ENCODE measurements at places on chromosomes 1 and 21.

- DNase-seq = no peak
Measured at GRCh38 chr1:219945795-219946194, 17.4 kb upstream of the SLC30A10 start.

DNA sequence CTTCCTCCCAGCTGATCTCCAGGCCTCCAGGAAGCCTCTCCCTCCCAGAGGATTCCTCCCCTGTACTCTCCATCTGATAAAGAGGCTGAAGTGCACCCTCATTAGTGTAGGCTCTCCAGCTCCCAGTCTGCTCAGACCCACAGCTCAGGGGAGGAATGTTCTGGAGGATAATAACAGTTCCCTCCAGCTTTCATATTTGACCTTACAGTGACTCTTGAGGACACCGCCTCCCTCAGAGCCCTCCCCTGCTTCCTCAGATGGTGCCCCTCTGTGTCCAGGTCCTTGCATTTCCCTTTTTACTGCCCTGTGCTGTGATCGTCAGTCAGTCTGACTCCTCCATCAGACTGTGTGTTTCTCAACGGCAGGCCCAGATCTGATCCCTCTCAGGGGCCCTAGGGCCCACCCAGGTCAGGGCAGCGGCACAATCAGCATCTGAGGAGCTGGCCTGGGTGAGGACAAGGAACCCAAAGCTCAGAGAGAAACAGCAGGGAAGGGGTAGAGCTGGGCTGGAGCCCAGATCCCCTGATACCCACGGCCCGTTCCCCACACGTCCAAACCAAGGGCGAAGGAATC, 1.1 kb upstream of the SHISAL2A start:
- no peak for DNase-seq

- DNase-seq = no peak
Measured at GRCh38 chr1:223738465-223739365, 26.4 kb downstream of the CAPN2 start.

GRCh38 chr1:96722958-96723357, 1.4 kb downstream of the PTBP2 start:
- no peak for DNase-seq

DNA sequence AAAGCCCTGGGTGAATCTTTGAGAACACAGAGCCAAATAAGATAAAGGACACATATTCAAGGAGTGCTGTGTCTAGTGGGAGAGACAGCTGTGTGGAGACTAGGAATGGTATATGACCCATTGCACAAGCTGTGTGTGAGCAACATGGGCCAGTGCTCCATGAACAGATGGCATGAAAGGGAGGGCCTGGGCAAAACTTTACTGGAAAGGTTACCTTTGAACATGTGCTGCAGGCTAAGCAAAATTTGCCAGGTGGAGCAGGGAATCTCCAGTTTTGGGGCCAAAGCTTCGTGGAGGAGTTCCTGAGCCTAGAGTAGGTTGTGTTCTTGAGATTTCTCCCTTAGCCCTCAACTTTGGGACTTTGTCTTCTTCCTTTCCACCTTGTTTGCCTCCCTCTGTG, 446.1 kb upstream of the PROX1 start:
- no peak for DNase-seq

GRCh38 chr1:46619656-46620258, 3.1 kb upstream of the MOB3C start:
- DNase-seq = no peak

DNA sequence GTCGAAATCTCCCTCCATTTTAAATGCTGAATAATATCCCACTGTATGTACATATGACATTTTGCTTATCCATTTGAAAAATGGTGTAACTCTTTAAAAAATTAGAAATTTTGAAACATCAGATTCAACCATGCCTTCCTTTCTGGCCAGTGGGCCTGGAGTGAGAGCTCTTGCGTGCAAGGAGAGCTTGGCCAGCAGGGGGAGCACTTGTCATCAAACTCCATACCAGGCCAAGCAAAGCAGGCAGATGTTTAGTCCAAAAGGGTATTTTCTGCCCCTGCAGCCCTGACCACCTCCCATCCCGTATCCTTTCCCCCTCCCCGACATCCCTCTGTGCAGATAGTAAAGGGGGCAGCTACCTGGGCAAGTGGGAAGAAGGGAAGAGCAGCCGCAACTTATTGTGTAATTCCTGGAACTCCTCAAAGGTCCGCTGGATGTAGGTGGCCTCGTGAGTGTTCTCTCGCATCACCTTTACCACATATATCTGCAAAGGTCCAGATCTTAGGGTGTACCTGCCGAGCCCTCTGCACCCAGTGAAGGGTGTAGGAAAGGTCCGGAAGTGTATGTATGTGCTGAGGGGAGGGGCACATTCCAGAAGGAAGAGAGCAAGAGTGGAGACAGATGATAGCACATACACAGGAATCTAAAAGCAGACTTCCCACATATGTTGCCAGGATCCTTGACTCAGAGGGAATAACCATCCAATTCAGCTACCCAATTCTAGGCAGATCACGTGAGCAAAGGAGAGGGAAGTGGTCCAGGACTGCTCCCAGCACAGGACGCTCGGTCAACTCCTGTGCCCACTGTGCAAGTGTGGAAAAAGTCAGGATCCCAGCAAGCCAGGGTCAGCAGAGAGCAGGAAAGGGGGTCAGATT, 19.9 kb upstream of the PPP1R15B start:
- peak; percentile 61 for DNase-seq

DNA sequence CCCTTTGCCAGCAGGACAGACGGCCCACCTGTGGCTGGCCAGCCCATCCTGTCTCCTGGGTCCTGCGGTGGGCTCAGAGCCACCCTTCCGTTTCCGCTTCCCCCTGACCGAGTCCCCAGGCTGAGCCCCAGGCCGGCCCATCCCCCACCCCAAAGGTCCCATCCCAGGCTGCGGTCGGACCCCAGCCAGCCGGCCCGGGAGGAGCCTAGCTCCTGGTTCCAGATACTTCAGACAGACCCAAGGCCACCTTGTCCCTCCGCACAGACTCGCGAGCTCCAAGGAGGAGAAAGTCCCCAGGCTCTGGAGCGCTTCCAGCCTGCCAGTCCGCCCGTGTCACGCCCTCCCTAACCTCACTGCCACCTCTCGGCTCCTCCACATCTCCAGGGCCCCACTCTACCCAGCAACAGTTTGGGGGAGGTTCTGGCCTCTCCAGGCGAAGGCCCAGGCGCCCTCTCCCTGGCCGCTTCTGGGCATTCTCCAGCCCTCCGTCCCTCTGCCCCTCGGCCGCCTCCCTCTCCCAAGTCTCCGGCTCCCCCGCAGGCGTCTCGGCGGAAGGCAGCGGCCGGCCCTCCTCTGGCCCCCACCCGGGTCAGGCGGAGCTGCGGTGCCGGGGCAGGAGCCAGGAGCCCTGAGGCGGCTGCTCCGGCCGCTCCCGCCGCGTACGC, 835 bp downstream of the LRRN2 start:
- DNase-seq = no peak

- no peak for DNase-seq
Measured at GRCh38 chr21:41143596-41144325, 24.2 kb upstream of the BACE2 start.

DNA sequence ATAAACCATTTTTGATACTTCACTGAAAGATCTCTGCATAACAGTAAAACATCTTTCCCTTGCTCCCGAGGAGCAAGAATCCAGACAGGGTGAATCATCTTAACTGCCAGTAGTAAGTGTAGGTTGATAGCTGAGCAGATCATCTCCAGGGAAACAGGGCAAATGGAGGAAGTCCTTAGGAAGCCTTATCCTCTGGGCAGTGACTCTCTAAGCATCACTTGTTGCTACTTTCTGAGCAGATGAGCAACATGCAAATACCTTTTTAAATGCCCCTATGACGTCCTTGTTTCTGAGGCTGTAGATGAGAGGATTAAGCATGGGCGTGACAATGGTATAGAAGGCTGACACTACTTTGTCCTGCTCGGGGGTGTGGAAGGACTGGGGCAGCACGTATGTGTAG, 8.9 kb downstream of the OR2T11 start:
- DNase-seq = no peak

- DNase-seq = no peak
Measured at GRCh38 chr1:180627411-180627810, 4.4 kb upstream of the XPR1 start.

DNA sequence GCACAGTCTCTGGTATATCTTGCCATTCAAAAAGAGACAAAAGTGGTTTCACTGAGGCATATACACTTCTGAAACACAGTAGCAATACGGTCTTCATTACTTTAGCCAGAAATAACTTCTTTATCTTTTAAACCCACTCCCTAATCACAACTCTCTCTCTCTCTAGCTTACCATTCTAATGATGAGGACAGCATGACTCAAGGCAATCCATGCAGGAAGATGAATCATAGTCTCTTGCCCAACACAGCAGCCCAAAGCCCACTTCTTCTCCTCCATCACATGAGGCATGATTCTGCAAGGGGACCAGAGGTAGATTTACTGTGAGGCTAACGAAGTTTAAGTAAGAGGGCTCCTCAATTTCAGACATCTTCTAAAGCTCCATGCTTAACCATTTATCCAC, 285.0 kb upstream of the NR5A2 start:
- no peak for DNase-seq

GRCh38 chr1:201543871-201544642, 5.1 kb downstream of the NAV1 start:
- no peak for DNase-seq

DNA sequence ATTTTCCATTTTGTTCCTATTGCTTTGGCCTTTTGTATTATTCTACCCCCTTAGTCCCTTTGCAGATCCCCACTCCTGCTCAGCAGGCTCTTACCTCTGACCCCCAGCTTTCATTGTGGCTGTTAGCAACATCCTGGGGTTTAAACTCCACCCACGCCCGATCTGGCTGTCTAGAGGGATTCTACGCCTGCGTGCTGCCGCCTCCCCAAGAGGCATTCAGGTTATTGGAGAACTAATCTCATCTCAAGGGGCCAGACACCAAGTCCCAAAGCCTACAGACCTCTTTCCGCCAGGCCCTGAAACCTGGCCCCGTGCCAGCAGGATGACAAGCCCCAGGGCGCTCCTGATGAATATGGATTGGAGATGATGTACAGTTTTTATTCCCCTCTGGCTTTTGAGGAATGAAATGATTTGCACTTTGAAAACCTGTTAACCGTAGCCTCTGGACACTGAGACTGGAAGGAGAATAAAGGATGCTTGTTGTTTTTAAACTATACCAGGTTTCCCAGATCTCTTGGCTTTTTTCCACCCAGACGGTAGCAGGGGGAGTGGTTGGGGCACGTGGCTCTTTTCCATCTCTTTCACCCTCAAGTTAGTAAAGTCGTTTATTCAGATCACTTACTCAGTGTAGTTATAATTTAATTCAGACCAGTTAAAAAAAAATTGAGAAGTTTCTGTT, 14.5 kb upstream of the IKBKE start:
- DNase-seq = no peak

DNA sequence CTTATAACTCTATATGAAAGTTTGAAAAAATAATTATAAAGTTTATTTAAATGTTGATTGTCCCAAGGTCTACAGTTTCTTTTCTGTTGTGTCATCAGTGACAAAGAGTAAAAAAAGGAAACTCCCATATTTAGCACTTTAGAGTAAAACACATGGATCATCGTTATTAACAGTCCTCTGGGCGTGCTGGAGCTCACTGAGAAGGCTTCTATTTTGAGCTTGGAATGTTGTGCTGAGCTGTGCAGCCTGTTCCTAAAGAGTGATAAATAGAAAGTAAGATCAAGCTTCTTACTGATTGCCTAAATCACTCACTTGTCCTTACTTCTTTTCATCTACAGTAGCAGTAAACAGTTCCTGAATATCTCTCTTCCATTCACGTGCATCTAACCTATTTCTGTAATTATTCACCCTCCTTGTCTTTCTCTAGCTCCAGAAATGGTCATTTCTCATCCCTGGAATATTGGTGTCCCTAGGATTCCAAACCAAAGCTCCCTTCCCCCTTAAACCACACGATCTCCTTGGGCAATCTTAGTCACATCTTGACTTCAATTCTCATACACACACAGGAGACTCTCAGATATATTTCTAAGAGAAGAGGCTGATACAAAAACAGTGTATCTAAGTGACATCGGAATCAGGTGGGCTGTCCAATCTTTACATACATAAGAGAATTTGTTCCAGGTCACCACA, 11.9 kb downstream of the GBP5 start:
- no peak for DNase-seq

DNA sequence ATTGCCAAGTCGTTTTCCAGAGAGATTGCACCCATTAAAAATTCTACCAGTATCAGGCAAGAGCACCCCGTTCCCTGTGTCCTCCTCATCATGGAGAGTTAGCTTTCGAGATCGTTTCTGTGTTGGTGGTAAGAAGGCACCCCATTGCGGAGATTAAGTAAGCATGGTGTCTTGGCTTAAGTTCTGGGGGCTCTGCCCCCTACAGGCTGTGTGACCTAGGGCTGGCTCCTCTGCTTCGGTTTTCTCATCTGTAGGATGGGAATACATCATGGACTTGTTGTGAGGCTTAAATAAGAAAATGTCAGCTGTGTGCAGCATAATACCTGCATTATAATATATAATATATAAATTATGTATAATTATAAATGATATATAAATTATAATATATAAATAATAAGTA, 36.8 kb upstream of the TENT5C start:
- DNase-seq = no peak

GRCh38 chr21:26096494-26097371, 73.8 kb downstream of the APP start:
- no peak for DNase-seq

DNA sequence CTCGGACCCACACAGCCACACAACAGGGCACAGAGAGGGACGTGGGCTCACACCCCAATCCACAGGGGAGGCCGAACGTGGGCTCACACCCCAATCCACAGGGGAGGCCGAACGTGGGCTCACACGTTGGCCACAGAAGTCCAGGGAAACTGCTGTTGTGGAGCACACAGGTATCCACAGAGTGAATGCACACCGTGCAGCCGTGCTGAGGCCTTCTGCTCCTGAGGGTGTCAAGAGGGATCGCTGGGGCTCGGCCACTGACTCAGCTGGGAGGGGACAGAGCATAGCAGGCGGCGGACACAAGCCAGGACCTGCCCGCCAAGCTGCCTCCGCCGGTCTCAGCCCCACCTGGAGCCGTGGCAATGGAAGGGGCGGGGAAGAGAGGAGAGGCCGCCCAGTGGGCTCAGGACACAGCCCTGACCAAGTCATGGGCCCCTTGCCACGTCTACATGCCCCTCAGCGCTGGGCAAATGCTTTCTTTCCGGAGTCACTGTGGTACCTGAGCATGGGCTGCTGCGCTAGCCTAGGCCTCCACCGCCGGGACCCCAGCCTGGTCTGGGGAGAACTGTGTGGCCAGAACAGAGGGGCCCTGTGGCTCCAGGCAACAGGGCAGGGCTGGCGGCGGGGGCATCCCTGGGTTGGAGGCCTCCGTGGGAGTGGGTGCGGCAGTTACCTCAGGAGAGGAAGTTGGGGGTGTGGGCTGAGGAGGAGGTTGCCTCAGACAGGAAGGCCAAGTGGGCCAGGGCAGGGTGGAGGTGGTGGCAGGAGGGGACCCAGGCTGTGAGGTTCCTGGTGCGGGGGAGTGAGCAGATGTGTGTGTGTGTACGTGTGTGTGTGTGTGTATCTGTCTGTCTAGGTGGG, 1.2 kb downstream of the SYTL1 start:
- no peak for DNase-seq

- DNase-seq = no peak
Measured at GRCh38 chr1:36871146-36871971, 163.0 kb downstream of the GRIK3 start.
